ENCODE measurements at places on chromosomes 7 and 10.

DNA sequence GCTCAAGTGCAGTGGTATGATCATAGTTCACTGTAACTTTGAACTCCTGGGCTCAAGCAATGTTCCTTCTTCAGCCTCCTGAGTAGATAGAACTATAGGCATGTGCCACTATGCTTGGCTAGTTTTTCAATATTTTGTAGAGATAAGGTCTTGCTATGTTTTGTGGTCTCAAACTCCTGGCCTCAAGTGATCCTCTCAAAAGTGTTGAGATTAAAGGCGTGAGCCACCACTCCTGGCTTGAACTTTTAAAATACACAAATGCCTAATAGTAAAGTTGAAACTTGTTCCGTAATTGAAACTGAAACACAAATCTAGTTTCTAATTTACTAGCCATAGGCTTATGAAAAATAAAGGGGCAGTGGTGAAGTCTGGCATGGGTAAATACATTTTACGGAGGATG lies 65.7 kb downstream of the AP3M1 start:
- no peak for DNase-seq

DNA sequence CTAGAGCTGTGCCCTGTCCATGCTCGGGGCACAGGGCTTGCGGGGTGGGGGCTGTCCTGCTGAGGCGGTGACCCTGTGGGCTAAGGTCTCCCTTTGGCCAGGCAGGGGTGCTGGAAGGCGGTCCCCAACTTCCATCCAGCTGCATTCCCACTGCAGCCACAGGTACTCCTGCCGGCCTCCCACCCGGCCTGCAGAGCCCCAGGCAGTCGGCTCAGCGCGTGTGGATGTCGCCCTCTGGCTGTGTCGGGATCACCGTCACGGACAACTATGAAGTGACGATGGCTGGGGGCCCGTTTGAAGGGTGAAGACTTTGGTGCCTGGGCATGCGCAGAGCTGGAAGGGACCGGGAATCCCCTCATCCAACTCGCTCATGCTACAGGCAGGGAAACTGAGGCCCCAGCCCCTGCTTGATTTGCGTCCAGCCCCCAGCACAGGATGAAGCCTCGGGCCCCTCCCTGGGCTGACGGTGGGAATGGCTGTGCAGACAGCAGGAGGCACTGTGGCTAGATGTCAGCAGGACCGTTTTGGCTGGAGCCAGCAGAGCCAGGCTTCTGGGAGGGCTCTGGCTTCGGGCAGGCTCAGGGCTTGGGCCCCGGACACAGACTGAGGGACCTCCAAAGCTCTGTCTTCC lies 2.3 kb upstream of the TMEM184A start:
- no peak for DNase-seq

GRCh38 chr7:141563956-141564623 lies 12.9 kb downstream of the AGK start:
- DNase-seq = no peak

GRCh38 chr10:89793649-89794254 lies 92.4 kb downstream of the KIF20B start:
- no peak for DNase-seq

DNA sequence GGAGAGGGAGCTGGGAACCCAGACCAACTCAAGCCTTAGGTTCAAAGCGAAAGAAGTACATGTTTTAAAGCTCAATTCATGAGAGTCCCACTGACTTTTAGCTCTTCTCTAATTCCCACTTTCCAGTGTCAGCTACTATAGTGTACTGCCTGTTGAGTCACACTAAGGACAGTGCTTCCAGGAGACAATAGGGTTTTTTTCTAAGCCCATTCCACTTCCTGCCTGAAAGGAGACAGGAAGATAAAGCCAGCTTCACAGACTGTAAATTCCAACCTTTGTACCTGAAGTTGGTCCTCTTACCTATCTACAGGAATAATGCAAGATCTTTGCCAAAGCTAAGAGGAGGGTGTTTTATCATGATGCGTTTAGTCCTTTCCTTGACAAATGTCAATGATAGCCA lies 4.4 kb downstream of the MSRB2 start:
- no peak for DNase-seq

GRCh38 chr10:71629131-71629530 lies 90.4 kb downstream of the C10orf105 start:
- no peak for DNase-seq

GRCh38 chr7:151051108-151051507 lies 2.8 kb downstream of the ASIC3 start:
- DNase-seq = peak; percentile 81

GRCh38 chr7:41567031-41567730 lies 135.7 kb downstream of the INHBA start:
- no peak for DNase-seq

DNA sequence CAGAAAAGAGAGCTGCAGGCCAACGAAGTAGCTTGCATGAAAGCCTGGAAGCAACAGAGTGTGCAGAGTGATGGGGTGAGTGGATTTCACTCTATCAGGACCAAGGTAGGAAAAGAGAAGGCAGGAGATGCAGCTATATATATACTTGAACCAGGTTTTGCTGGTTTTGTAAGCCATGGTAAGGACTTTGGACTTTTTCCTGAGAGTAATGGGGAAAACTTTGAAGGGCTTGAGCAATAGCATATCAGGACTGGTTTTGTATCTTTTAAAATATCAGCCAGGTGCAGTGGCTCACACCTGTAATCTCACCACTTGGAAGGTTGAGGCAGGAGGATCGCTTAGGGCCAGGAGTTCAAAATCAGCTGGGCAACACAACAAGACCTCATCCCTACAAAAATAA lies 120.6 kb upstream of the NRP1 start:
- DNase-seq = no peak

GRCh38 chr10:48240196-48240595 lies 34.3 kb downstream of the FRMPD2 start:
- DNase-seq = peak; percentile 32

DNA sequence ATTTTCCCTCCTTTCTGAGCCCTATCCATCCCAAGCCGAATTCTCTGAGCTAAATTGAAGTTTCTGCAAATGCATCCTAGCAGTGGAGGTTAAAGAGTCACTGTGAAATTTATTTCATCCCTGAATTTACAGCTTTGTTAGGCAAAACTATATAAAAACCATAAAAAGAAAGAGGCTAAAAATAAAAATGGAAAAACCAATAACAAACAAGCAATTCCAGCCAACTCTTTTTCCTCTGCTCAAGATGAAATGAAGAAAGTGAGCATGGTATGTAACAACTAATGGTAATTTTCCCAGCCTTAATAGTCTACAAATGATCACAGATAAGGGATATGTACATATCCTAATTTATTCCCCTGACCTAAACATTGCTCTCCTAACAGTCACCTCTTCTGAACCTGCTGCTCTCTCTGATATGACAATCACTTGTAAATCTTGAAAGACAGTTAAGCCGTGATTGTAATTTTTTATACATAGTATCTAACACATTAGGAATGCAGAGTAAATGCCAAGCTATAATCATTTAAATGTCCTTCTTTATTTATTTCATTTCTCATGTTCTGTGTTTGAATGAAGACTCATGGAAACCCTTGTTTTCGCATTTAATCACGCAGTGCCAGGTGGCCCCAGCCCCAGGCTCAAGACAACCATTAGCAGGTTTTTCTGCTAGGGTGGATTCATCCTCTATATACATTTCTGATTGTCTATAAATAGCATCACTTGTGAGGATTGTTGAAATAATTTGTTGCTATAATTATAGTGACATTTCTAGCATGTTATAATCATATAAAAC lies 48.6 kb upstream of the NRP1 start:
- DNase-seq = no peak

DNA sequence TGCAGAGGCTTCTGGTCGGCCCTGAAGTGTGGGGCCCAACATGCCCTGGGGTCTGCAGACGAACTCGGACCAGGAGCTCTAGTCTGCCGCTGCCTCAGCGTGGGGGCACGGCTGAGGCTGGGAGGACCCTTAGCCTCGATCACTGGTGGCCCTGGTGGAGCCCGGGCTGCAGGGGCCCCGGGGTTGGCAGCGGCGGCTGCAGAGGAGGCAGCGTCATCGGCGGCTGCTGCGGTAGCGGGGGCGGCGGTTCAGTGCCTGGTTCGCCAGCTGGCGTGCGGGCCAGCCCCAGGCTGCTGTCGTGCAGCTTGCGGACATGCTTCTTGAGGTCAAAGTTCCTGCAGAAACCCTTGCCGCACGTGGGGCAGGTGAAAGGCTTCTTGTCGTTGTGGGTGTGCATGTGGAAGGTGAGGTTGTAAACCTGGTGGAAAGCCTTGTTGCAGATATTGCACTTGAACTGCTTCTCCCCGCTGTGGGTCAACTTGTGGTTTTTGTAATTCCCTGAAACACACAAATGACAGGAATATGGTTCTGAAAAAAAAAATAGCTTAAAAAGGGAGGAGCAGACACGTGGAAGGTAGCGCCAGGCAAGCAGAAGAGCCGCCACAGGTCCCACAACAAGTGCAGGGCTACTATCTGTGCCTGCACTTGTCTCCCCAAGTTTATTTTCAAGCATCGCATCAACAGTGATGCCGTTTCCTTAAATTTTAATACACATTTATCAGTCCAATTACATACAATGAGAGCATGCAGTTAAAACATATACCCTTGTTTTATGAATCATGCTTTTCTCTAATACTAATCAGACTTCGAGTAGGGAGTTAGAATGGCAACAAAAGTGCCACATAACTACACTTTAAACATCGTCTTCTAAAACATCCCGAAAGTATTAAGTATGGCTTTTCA lies 2.4 kb downstream of the FEZF1 start:
- no peak for DNase-seq

DNA sequence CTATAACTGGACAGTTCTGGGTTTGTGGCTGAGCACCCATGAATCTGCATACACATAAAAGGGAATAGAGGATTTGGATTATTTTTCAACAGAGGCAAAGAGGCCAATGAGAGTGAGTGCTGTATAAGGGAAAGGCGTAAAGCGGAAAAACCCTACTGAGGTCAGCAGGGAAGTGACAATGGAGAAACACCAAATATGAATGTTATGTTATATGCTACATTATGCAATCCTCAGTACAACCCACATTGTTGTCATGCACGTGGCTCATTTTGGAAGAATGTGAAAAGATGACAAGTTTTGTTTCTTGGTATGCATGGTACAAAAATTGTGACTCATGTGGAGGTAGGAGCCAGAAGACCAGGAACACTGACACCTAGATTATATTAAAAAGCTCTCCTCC lies 113.6 kb upstream of the AMPH start:
- DNase-seq = no peak

- no peak for DNase-seq
These were observed 33.8 kb downstream of the NOLC1 start for GRCh38 chr10:102185811-102186527.

GRCh38 chr7:54988516-54988915 lies 30.3 kb upstream of the EGFR start:
- DNase-seq = no peak

DNA sequence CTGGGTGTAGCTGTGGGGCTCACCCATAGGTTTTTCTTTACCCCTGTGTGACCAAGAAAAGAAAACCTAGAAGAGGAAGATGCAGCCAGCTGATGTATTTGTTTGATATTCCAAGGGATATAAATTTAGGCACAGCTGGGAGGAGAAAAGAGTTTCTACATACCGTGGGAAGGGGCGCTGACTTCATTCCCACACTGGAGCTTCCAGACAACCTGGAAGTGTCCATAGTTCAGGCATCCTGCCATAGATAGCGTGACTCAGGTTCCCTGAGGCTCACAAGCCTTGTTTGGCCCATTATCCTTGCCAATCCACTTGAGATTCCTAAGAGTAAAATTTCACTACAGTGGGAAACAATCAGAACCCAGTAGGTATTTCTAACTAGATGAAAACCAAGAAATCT lies 371.7 kb upstream of the NRP1 start:
- no peak for DNase-seq

- DNase-seq = no peak
These were observed 85.2 kb upstream of the PDSS1 start for GRCh38 chr10:26612151-26612915.

- no peak for DNase-seq
These were observed 222.0 kb downstream of the PRPF18 start for GRCh38 chr10:13808556-13809391.

- no peak for DNase-seq
These were observed 577.5 kb upstream of the SORCS1 start for GRCh38 chr10:107741971-107742370.

DNA sequence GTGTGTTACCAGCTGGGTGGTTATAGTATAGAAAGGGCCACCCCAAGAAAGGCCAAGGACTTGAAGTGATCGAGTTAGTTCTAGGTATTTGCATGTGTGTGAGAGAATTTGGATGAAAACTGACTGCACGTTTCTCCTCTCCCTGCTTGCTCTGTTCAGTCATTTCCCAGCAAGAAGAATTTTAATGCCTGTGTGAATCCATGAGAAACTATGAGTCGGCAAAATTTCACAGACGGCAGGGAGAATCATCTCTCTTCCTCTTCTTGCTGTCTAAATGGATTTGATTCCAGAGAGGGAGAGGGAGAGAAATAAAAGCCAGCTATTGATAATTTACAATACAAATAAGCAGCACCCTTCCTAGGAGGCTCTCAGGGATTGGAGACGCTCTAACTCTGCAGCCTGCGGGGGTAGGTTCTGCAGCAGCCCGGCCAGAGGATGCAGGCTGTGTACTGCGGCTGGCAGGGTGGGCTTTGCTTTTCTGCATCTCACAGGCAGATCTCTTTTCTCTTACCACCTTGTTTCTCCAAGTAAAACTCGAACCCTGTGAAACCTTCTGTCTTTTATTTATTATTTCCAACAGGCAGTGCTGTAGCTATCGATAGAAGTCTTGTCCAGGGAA lies 183.6 kb downstream of the TCF7L2 start:
- no peak for DNase-seq

DNA sequence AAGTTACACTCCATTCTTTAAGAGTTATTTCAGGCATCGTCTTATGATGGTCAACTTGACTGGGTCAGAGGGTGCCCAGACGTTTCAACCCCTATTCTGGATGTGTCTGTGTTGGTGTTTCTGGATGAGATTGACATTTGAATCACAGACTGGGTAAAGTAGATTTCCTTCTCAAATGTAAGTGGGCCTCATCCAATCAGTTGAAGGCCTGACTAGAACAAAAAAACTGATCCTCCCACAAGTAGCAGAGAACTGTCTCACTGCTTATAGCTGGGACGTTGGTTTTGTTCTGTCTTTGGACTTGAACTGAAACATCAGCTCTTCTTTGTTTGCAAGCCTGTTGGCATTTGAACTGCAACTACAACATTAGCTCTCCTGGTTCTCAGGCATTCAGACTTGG lies 76.3 kb upstream of the LYZL1 start:
- DNase-seq = no peak

GRCh38 chr10:70950037-70950436 lies 61.7 kb upstream of the PCBD1 start:
- DNase-seq = no peak

- peak; percentile 51 for DNase-seq
These were observed 338.9 kb downstream of the WDR37 start for GRCh38 chr10:1395025-1395480.

DNA sequence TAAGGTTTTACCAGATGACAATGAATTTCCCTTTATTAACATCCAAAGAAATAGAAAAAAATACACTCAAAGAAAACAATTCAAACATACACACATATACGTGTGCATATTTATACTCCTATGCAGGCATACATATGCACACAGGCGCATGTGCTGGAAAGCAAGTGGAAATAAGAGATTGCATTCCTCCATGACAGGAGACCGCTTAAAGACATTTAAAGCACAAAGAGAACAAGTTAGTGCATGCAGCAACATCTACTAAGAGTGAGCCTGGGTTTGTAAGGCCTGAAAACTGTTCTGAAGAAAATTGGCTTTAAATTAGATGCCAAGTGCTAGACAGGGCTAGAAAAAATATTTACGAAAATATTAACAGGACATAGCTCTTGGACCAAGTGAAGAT lies 40.1 kb upstream of the PPP1R17 start:
- no peak for DNase-seq

GRCh38 chr7:155170331-155170730 lies 100.2 kb downstream of the HTR5A start:
- no peak for DNase-seq

GRCh38 chr10:50387732-50388073 lies 136.4 kb upstream of the ASAH2 start:
- no peak for DNase-seq

GRCh38 chr10:34337917-34338316 lies 477.2 kb downstream of the PARD3 start:
- DNase-seq = no peak

Measured in activated CD8-positive, alpha-beta memory T cell treated with anti-CD3 and anti-CD28 coated beads for 24 hours (primary cell).